ENCODE measurements at places on chromosomes 7 and 10.

- DNase-seq = no peak
Observed at GRCh38 chr10:73439055-73439454, 5.7 kb upstream of the MSS51 start.

DNA sequence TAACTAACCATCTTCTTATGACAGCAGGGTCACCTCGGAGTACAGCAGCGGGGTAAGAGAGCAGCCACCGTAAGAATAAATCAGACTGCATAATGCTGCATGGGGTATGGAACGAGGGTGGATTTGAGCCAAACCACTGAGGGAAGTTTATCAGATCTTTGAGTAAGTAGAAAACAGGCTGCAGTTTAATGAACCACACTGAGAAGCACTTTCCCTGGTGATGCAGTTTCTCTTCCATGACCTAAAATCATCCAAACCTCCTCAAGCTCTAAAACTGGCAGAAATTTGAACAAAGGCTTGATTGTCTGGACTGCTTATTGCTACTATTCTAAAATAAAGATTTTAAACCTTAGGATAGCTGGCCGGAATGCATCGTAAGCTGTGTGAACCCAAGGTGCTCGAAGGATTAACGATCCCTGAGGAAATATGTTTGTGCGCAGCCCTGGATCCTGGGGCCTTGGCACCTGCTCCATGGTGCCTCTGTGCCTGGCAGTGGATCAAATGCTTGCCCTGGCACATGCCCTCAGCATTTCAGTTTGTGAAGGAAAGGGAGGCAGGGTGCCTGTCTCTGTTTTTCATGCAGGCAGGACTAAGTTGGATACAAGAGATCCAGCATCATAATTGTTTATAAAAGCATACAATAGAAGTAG is 322.7 kb downstream of the LHFPL3 start:
- no peak for DNase-seq

DNA sequence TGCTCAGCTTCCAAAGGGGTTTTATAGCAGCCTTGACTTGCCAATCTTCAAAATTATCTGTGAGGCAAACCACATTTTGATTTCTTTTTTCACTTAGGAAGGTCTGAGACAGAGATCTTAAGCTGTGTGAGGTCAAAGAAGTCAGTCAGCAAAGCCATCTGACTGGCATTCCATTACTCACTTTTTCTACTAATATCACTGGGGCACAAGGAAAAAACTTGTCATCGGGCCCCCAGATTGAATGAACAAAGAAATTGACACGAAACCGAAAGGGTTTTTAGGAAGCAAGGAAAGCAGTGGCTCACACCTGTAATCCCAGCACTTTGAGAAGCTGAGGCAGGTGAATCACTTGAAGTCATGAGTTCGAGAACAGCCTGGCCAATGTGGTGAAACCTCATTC is 78.5 kb upstream of the FRMD4A start:
- no peak for DNase-seq

DNA sequence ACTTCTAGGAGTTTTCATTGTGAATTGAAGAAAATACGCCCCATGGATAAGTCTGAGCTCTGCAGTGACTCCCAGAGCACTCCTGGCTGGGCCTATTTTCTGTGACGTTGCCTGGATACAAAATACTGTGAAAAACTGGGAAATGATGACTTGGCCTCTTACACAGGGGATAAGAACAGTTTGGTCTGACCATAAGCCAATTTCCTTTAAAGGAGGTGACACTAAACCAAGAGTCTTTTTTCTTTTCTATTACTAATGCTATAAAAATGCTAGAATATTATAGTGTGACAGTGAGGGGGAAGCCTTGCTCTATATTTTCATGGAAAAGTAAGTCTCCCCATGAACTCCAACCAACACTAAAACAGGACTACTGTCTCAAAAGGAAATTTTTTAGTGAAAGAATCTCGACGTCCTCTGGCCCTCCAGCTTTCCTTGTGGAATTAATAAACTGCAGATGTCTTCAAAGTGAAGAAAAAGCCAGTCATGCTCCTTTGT is 45.5 kb downstream of the MYOF start:
- no peak for DNase-seq

GRCh38 chr7:79401254-79401653 is 52.2 kb downstream of the MAGI2 start:
- no peak for DNase-seq

DNA sequence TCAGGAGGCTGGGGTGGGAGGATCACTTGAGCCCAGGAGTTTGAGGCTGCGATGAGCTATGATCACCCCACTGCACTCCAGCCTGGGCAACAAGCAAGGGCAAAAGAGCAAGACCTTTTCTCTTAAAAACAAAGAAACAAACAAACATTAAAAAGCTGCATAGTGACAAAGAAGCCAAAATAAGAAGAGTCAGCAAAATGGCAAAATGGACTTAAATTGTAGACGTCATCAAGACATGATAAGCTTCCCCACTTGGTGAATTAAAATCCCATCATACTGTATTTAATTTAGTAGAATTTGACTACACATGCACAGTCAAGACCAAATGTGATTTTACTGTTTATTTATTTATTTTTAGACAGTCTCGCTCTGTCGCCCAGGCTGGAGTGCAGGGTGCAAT is 48.8 kb upstream of the ATOH7 start:
- DNase-seq = no peak

DNA sequence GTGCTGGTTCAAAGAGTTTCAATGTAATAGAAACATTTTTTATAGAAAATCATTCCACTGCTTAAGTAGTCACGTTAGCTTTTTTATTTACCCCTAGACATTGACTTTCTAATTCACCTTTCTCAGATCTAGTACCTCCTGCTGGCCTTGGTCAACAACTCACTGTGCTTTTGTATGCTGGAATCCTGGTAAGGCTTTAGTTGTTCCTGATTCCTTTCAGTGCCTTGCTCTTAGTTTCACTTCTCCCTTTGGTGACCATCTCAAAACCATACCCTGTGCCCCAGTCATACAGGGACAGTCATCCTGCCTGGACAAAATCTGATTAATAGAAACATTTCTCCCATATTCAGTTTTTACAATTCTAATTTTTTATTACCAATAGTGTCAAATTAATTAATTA is 130.2 kb downstream of the GPR37 start:
- no peak for DNase-seq

- DNase-seq = no peak
Observed at GRCh38 chr7:103113164-103113563, 35.7 kb downstream of the NAPEPLD start.

DNA sequence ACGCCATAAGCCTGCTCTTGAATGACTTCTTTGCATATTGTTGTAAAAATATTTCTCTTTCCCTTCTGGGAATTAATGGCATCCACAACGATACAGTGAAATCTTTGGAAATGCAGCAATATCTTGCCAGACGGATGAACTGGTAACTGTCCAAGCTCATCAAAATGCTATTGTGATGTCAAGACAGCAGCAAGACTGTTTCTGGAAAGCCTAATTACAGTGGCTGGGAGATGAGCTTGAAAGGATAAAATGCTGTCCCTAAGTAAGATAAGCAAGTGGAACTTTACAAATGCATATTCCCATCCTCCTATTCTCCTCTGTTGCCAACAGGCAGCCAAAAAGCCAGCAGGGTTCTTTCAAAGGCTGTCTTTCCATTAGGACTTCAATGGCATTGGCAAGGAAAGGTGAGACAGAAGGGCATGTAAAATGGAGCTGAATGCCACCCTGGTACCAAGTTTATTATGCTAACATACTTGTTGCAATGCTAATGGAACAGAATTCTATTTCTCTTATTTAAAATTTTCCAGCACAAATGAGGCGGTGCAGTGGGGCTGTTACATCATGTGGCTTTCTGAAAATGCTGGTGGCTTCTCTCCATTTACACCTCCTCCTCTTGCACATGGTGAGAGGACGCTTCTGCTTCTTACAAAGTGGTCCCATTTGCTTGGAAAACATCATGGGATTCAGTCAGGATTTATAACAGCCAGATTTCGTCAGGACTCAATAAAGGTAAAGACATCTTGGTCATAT is 178.3 kb upstream of the PTER start:
- no peak for DNase-seq

DNA sequence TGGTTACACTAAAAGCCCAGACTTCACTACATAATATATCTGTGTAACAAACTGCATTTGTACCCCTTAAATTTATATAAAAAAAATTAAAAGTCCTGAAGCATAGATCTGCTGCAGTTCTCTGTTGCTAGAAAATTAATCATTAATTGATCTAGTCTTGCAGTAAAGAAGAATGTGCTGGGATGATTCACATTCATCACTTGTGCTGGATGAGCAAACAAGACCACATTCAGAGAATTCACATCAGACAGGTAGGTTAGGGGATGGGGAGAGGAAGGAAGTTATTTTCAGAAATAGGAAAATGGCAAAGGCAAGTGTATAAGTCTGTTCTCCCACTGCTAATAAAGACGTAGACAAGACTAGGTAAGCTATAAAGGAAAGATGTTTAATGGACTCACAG is 1019.0 kb downstream of the KCNMA1 start:
- no peak for DNase-seq

DNA sequence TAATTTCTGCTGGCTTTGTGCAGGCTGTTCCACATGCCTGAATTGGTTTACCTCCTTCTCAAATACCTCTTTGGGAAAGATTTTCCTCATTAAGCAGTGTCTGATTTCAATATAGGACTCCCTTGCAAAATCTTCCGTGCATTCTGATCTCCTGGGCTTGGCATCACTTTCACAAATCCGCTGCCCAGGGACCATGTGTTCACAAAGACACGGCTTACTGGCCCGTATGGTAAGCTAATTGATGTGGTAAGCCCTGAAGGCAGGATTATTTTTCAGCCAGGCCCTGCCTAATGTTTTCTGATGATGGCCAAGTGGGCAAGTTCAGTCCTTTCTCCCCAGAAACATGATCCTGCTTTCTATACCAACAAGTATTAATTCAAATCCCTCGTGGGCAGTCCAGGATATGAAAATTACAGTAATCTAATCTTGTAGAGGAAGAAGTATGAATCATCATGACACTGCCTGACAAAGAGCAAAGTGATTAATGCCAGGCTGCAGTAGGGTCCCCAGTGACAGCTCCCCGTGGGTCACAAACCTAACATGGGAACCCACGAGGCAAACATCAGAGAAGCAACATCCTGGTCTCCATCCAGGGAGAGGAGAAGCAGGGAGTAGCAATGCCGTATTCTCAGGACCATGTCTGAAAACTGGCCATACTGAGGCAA is 11.6 kb upstream of the SVIL start:
- DNase-seq = no peak

DNA sequence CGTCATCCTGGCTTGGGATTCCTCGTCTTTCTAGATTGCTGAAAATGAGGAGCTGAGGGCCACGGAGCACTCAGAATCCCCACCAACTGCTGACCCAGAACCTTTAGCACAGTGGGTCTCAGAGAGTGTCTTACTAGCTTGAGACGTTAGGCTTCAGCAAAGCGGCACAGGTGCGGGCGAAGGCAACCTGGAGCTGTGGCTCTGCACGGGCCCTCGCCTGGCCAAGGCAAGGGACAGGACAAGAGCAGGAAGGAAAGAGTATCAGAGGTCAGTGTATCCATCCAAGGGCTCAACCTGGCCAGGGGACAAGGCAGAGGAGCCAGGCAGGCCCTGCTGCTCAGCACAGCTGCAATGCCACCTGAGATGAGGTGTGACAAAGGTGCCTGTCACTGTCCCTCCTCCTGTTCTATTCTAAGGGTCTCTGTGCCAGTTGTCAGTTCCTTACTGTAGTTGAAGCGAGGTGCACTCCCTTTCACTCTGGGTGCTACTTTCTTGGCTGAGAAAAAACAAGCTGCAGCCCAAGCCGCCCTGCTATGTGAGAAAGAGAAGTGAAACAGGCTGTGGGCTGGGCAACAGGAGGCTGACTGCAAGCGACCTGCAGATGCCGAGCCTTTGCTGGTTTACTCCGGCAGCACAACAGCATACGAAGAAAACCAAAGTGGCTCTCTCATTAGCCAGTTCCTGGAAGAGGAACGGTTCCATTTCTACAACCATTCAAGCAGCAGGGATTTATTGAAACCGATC is 33.3 kb upstream of the KDM7A start:
- DNase-seq = no peak

DNA sequence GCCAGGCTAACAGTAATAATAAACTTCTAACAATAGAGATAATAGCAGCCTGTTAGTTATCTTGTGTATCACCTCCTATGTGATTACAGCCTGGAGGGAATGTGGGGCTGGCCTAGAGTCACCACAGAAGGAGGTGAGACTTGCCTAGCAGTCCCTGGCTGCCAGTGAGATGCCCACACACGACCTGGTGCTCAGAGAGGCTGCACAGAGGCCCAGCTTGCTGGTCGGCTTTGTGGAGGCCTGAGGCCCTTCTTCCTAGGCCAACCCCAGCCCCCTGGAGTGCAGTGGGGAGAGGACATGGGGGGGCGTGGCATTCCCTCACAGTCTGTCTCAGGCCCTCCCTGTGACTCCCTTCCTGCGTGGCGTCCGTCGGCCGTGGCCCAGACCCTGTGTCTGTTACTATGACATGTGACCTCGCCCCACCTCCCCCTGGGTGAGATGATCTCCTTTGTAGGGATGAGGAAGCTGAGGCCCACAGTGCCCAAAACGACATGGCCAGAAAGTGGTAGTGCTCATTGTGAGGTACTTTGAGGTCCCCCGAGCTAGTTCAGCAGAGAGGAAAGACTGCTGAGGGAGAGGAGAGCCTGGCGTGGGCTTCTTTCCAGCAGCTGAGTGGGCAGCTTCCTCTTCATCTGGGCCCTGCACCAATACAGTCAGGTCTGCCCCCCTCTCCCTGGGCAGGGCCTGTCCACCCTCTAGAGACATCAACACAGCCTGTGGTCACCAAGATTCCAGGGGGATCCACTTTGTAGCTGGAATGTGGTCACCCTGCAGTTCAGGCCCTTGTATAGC is 29.7 kb downstream of the UNC5B start:
- no peak for DNase-seq

DNA sequence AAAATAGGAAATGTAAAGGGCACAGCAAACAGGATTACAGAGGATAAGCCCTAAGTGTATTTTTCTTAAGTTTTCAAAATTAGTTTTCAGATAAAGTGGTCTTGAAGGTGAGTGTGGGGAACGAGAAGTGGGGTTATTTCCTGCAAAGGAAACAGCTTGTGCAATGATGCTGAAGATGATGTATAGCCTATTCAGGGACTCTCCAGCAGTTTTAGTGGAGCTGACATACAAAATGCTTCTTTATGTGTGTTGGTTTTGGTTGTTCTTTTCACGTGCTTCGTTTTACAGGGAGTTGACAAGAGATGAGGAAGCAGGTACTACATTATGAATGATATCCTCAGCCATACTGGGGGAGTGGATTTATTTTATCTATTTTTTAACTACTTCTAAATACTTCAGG is 20.5 kb downstream of the CASD1 start:
- no peak for DNase-seq

GRCh38 chr10:123929791-123930190 is 38.2 kb upstream of the CPXM2 start:
- DNase-seq = no peak

DNA sequence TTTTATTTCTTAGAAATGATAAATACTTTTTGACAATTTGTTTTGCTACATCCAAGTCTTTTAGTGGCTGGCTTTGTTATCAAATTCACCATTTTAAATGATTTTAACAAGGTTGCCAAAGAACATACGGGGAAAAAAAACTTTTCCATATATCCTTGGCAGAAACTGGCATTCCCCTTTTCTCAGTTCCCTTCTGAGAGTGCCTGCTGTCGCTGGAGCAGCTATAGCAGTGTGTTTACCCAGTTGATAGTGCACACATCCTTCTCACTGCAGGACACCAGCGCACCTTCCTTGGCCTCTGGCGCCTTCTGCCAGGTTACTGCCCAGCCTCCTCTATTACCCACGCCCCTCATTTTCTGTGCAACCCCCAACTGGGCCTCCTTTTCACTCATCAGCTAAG is 94.1 kb downstream of the ALOX5 start:
- DNase-seq = no peak

- no peak for DNase-seq
Observed at GRCh38 chr10:123535386-123535785, 130.8 kb upstream of the GPR26 start.

- no peak for DNase-seq
Observed at GRCh38 chr7:98571986-98572385, 45.1 kb upstream of the NPTX2 start.

All from AML-193 (cell line).